SIG-M5 (cell line): ENCODE measurements at places on chromosomes 16 and 17.

GRCh38 chr16:86026171-86026910 lies 127.4 kb downstream of the IRF8 start:
- DNase-seq, result no peak

DNA sequence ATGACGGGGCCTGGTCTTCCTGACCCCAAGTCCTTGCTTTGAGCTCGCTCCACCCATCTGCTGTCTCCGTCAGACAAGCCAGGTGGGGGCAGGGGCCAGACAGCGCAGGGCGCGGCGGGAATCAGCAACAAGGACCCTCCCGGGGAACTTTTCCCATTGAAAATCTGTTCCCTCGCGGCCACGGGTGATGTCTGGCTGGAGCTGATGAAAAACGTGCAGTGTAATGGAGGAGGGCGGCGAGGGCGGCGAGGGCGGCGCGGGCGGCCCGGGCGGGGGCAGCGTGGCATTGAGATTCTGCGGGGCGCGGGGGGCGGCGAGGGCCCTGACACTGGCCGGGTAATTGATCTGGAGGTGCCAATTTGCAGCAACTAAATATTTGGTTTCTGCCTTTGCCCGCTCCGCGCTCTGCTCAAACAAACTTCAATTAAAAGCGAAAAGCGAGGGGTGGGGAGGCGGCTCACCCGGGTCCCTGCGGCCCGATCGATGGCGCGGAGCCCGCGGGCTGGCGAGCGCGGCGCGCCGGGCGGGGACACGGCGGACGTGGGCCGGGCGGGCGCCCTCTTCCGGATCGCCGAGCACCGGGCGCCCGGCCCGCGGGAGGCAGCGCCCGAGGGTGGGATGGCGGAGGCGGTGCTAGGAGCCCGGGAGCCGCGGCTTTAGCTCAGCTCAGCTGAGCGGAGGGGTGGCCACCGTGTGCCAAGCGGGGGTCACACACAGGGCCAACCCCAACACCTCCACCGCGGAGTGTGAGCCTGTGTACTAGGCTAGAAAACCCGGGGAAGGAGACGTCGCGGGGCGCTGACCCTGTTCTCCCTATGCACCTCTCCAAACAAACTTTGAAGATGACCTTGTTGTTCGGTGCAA lies 32.4 kb downstream of the DCAKD start:
- DNase-seq, result no peak

DNA sequence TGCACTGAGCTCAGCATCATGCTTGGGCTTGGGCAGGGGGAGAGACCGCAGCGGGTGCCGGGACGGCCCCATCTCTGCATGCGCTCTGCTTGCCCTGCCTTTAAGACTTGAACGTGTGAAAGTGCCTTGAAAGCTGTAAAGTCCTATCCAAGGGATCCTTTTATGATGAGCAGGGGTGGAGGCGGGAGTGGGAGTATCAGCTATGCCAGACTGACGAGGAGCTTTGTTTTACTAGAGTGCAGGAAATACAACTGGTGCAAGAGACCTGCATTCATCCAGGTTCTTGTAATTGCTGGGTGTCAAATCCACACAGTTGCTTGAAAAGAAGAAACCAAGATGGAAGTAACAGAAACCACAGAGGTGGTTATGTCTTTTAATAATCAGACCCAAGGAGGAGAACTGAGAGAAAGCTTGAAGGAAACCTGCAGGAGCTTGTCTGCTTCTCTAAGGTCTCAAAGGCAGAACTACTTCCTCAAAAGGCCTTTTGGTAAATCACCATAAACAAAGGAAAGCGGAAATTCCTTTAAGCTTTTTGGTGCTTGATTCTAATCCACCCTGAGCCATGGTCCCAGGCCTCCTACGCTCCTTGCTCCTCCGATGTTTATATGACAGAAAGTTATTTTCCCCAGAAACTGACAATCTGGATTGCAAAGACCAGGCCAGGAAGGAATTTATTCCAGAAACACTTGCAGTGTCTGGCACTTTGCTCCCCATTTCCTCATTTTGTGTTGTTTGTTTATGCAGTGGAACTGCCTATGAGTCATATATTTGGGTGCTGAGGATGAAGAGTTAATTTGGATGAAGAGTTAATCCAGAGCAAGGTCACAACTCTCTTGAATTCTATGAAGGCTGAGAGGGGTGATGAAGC lies 51.3 kb upstream of the FBXO47 start:
- peak; percentile 40 for DNase-seq

DNA sequence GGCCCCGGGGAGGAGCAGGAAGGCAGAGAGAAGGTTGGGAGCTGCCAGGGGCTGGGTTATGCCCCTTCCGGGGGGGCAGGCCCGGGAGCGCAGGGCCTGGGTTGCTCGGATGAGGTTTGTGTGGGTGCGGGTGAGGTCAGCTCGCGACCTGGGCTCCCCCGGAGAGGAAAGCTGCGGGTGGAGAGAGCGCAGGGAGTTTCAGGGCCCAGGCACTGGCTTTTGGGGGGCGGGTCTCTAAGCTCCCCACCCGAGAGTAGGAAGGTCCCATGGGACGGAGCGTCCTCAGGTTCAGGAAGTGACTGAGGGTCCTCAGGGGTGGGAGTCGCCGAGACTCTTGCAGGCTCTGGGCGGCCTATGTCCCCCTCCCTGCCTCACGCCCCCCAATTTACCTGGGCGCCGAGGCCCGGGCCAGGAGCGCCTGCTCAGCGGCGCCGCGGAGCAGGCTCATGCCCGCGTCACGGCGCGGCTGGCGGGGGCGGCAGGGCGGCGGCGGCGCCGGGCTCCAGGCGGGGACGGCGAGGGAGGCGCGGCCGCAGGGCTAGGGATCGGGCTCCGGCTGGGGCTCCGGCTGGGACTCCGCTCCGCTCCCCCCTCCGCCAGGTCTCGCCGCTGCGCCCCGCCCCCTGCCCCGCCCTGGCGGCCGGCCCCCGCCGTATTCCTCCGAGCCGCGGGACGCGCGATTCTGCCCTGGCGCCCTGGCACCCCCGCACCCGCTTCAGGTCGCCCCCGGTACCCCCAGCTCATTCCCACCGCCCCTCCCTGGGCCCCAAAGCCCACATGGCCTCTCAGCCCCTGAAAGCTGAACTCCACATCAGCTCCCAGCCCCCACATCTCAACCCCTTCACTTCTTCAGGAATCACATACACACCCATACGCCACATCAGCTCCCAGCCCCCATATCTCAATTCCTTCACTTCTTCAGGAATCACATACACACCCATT lies at the start of gene DOK4:
Gene DOK4, minus strand, starts transcription at position 578 of the 942 bp plus-strand sequence. CDS start 6,986 bp downstream, outside the sequence.
- DNase-seq, result no peak

DNA sequence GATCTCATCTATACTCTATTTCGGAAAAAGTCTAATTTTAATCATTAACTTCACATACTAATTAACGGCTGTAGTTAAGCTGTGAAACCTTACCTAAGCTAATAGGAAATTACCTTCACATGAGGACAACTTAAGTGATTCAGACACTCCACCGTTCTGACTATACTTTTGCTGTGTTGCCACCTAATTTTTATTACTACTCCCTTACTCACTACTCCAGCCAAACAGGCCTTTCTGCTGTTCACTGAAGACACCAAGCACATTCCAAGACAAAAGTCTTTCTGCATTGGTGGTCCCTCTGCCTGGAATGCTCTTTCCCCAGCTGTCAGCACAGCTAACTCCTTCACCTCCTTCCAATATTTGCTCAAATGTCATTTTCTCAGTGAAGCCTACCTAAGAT lies 1.3 kb downstream of the CMTR2 start:
- no peak for DNase-seq

DNA sequence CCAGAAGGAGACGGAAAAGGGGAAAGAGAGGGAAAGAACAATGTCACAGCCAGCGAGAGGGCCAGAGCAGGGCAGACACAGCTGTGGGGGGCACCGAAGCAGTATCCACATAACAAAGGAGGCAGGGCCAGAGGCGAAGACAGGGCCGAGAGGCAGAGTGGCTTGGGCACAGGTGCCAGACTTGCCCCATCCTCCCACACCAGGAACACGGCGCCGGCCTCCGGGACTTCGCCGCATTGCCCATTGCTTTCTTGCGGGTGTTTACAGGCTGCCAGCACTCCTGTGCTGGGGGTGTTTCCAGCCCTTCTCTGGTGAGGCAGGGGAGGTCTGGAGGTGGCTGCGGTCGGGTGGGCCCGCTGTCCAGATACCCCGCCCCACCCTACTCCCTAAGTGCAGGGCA lies 78.0 kb downstream of the ENGASE start:
- DNase-seq, result no peak

GRCh38 chr16:30570636-30571444 lies 674 bp downstream of the ZNF688 start:
- DNase-seq, result no peak

DNA sequence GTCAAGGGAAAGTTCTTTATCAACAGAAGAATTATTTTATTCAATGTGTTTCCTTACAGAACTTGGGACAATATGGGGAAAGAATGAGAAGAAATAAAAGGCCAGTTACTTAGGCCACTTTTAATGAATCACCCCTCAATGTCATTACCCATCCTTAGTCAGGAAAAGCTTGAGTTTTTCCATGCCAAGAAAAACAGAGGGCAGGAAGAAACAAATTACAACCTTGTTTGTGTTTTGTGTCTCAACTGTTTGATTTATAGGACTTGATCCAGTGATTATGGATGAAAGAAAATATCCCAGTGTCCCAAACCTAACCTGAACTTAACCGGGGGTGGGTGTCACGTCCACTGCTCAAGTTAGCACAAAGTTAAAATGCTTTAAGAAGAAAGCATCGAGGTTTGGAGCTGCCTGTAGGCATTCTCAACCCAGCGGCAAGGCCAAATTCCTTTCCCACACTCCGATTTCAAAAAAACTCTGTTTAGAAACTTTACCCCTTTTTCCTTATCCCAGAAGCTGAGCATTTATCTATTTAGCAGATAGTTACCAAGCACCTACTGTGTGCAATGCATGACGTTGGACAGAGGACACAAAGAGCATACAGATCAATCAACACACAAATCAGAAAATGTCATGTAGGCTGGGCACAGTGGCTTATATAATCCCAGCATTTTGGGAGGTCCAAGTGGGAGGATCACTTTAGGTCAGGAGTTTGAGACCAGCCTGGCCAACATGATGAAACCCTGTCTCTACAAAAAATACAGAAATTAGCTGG lies 14.0 kb upstream of the CYB5B start:
- DNase-seq, result no peak

GRCh38 chr16:69402439-69402838 lies 16.6 kb upstream of the TERF2 start:
- no peak for DNase-seq

DNA sequence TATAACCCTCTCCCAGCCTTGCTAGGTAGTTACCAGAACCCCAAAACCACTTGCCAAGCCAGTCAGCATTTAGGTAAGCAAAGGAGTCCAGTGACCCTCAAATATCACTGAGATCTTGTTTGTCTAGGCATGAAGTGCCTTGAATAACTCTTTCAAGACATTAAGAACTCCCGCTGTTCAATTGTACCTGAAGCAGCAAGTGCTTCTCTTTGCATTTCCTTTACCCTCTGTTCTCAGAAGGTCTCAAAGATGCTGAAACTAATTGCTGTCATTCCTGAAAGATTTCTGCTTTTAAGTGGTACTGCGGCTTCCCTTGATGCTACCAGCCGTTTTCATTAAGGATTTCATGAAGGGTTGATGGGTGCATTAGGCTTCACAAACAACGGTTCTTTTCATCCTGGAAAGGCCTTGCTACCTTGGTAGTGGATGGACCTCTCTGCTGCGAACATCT lies 142.7 kb downstream of the PITPNC1 start:
- no peak for DNase-seq
